Activated T-cell treated with anti-CD3 and anti-CD28 coated beads, Interleukin-2, amount 50 U/mL, for 4 hours (primary cell): ENCODE measurements at places on chromosomes 11 and 22.

DNA sequence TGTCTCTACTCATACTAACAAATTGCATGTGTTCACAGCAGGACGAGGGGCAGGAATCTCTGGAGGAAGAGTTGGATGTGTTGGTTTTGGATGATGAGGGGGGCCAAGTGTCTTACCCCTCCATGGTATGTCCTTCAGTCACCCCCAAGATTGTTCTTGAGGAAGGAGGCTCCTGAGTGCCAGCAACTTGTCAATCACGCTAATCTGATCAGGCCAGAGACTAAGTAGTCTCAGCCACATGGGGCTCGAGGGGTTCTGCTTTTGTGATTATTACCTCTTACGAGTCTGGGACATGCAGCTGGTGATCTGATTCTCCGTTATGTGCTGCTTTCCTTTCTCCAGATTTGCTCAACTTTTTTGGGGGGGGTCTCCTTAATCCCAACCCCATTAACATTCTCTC is 54.3 kb downstream of the CTNND1 start:
- no peak for DNase-seq

DNA sequence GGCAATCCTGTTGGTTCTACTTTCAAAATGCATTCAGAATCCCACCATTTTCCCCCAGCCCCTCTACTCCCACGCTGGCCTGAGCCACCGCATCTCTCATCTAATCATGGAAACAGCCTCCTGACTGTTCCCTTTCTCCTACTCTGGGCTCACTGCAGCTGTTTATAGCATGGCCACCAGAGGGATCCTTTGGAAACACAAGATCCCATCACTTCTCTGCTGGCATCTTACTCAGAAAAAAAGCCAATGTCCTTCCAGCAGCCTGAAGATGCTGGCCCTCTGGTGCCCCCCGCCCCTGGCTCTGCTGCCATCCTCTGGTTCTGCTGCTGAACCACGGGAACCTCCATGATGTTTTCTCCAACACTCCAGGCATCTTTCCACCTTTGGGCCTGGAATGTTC is 11.1 kb downstream of the MS4A8 start:
- DNase-seq, result no peak

DNA sequence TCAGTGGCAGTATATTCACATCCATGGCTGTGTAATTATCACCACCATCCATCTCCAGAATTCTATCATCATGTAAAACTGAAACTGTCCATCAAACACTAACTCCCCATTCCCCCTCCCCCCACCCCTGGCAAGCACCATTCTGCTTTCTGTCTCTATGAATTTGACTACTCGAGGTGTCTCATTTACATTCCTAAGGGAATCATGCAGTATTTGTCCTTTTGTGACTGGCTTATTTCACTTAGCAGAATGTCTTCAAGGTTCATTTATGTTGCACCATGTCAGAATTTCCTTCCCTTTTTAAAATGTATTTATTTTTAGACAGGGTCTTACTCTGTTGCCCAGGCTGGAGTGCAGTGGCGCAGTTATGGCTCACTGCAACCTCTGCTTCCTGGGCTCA is 20.3 kb downstream of the DERL3 start:
- no peak for DNase-seq

- no peak for DNase-seq
Observed at GRCh38 chr11:65432686-65433582, 10.3 kb downstream of the NEAT1 start.

DNA sequence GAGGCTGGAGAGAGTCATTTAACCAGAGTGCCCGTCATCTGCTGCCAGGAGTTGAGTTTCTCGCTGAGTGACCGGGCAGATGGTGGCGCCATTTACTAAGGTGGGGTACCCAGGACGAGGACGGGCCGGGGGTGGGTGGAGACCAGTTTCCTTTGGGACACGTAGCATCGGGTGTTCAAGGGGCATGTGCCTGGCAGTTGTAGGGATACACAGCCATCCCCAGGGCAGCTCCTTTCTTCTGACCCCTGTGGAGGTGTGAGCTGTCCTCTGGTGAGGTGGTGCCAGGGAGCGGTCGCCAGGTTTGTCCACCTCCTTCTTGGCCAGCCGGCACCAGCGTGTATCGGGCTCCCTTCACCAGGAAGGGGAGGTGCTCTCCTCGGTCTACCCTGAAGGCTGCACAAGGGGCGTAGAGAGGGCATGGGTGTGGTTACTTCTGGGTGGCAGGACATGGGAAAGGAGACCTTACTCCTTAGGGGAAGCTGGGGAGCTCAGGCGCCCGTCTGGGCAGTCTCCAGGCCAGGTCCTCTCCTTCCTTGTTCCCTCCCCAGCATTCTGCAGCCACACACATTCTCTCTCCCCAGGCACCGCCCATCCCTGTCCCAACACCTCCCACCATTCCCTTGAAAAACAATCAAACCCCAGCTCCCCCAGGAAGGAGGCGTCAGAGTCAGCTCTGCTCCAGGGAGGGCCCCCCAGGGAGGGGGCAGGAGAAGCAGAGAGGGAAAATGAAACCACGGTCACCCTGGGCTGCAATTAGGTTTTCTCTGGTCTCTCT is 10.3 kb upstream of the MB start:
- DNase-seq, result peak; percentile 54

GRCh38 chr11:2248242-2248641 is 22.1 kb downstream of the ASCL2 start:
- no peak for DNase-seq
